Stimulated activated CD8-positive, alpha-beta memory T cell treated with anti-CD3 and anti-CD28 coated beads, Interleukin-4, amount 100 ng/mL, for 24 hours (primary cell): ENCODE measurements at places on chromosomes 16 and 17.
A peak's percentile ranks its signal among the peaks of the same experiment; 100 is the strongest.

DNA sequence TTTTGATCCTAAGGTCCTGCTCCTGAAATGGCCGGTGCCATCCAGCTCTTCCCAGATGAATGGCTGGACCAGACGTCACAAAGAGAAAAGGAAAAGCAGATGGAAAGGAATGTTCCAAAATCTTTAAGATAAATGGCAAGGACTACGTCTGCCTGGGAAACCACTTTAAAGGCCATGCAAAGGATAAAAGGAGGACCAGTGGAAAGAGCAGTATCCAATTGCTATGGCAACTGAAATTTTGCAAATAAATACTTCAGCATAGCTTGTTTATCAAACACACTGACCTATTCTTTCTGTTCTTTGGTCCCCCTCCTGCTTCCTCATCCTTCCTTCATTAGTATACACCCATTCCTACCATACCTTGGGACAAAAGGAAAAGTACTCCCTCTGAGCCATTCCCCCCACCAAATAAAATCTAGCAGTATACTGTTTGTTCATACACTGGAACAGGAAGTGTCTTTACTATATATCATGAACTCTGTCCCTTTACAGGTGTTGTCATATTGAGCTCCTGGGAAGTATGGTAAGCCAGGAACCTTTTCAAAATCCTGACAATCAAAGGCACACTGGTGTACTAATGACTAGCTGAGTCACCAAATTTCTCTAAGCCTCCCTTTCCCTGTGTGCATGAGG lies 37.2 kb upstream of the NUFIP2 start:
- DNase-seq: no peak

- no peak for DNase-seq
These were observed 23.8 kb downstream of the MINK1 start for GRCh38 chr17:4856937-4857314.

- peak; percentile 25 for DNase-seq
These were observed 16.6 kb upstream of the ERN1 start for GRCh38 chr17:64146418-64147109.

DNA sequence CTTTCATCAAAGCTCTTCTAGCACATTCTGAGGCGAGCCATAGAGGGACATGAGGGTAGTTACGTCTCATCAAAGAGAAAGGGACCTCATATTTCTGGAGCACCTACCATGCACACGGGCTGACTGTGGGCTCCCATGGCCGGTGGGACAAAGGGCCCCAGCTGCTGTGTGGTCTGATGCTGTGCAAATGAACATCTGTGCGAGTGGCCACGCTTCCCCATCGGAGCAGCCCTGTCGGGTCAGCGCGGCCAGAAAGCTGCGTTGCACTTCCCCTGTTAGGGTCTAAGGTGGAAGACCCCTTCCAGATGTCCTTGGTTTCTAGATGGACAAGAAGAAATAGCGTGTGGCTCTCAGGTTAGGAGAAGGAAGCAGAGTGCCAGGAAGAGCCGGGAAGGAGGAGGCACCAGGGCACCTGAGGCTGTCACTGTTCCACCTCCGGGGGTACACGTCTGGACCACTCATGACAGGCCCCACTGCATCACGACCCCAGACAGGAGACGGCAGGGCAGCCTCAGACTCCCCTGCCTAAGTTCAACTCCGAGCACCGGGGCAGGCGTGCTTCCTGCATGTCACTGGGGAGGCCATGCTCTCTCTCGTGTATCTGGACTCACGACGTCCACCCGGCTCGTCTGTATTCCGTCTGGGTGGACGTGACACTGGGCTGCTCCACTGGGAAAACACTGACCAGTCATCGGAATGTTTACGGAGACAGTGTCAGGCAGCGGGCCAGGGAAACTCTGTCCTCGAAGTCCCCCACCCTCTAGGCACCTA lies 8.5 kb upstream of the BAIAP2 start:
- no peak for DNase-seq

- DNase-seq: no peak
These were observed 406.3 kb downstream of the NPIPA8 start for GRCh38 chr16:17930280-17930679.

- DNase-seq: no peak
These were observed 49.6 kb downstream of the ABR start for GRCh38 chr17:1130191-1130590.

- DNase-seq: no peak
These were observed 67.8 kb upstream of the FA2H start for GRCh38 chr16:74842413-74842812.

DNA sequence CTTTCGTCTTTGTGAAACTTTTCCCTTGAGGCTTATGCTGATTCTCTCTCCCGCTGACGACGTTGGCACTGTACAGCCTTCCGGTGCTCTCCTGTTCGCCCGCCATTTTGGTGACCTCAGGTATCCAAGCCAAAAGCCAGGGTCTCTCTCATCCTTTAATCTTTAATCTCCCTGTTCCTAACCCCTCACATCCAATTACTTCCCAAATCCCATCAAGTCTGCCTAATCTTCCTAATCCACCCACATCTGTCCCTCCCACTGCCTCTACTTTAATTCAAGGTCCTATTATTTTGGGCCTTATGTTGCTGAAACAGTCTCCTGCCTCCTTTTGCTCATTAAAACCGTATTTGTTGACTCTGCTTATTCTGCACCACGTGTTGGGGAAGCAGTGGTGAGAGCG lies 7.3 kb downstream of the WRAP53 start:
- DNase-seq: no peak

GRCh38 chr17:5962371-5962770 lies 107.8 kb upstream of the WSCD1 start:
- DNase-seq: no peak

- no peak for DNase-seq
These were observed 2.7 kb downstream of the ZSCAN10 start for GRCh38 chr16:3096362-3096761.

GRCh38 chr17:50864747-50865059 lies 1.5 kb downstream of the TOB1 start:
- no peak for DNase-seq

DNA sequence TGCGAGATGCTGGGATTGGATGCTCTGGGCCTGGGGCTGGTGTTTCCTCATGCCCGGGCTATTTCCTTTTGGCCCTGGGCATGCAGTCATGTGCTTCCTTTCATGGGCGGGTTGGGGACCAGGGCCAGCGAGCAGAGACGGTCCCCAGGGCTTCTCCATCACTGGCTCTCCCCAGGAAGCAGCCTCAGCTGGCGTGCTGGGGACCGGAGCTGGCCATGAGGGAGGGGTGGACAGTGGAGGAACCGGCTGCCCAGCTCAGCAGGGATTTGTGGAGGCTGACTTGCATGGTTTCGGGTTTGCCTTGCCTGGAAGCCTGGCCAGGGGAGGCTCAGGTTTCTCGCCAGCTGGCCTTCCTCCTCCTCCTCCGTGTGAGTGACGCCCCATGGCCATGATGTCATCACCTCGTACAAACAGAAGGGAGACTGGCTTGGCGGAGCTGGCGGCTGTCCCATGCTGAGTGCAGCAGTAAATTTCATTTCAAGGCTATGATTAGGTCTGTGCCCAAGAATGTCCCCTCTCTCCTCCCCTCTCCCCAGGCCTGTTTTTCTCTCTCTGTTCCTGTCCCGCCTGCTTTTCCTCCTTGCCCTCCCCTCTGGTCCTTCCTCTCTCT lies 8.9 kb upstream of the TIMP2 start:
- no peak for DNase-seq

- DNase-seq: no peak
These were observed 42.0 kb downstream of the TBX21 start for GRCh38 chr17:47774987-47775580.

- peak; percentile 64 for DNase-seq
These were observed 118.0 kb upstream of the ZNF469 start for GRCh38 chr16:88264641-88265285.

DNA sequence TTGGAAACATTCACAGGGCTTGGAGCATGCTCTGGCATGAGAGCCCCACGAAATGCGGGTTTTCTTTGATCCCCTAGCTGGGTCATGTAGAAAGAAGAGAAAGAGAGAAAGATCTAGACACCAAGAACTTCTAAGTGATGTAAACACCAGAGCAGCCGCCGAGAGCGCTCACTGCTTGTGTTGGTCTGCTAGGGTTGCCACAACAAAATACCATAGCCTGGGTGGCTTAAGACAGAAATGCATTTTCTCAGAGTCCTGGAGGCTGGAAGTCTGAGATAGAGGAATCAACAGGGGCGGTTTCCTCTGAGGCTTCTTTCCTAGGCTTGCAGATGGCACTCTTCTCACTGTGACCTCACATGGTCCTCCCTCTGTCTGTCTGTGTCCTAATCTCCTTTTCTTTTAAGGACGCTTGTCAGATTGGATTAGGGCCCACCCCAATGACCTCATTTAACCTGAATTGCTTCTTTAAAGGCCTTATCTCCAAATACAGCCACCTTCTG lies 139.5 kb downstream of the CYLD start:
- DNase-seq: no peak

DNA sequence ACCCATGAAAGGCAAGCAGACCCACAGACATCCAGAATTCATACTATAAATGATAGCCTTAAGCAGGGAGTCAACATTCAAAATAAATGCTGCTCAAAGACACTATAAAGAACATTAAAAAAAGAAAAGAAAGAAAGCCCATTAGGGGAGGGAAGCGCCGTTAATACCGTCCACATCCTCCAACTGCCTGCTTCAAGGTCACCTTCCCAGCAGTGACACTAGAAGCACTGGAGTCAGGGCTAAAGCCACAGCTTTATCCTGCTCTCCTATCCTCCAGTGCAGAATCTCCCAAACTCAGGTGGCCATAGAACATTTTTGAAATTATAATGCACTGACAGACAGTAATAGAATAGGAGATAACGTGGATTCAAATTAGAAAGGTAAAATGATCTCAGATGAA lies 59.4 kb downstream of the TEX2 start:
- DNase-seq: no peak

DNA sequence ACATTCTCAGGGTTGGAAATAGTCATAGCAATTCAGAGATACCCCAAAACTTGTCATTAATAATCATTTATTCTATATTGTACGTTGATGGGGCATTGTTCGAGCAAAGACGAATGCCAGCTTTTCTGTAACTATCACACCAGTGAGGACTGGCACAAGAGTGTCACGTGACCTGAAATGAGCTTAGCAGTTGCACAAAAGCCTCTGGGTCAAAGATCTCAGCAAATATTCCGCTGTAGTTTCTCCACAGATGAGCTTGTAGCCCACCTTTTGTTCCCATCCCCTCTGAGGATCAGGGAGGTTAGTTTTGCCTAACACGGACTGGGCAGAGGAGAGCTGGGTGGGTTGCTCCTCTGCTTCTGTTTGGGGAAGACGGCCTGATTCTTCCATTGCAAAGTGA lies 18.2 kb downstream of the IRX3 start:
- no peak for DNase-seq

DNA sequence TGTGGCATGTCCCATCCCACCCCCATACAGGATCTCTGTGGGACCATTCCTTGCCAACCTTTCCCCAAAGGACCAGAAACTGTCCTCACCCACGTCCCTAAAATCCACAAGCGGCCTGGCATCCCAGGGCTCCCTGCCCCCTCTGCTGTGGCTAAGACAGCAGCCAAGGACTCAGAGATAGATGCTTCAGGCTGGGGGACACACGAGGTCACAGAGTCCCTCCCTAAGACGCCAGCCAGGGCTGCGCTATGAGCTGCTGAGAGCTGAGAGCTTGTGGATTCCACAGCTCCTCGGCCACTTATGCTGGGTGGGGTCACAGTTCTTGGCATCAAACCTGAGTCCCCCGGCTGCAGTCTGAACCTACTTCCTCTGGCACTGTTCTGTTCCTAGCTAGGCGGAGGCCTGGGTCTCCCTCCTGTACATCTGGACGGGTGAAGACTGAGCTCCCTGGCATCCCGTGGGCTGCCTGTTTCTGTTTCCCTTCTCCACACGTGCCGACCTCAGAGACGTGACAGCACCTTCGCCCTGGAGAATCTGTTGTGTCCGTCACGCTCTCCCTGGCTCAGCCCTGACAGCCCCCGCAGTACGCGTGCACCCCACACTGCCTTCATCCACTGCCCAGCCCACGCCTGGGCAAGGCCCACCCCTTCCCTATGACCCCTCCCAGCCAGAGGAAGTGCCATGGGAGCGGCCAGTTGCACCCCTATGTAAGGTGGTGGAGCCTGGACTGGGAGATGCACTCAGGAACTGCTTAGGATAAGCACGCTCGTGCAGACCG lies 61.2 kb downstream of the ENGASE start:
- no peak for DNase-seq

DNA sequence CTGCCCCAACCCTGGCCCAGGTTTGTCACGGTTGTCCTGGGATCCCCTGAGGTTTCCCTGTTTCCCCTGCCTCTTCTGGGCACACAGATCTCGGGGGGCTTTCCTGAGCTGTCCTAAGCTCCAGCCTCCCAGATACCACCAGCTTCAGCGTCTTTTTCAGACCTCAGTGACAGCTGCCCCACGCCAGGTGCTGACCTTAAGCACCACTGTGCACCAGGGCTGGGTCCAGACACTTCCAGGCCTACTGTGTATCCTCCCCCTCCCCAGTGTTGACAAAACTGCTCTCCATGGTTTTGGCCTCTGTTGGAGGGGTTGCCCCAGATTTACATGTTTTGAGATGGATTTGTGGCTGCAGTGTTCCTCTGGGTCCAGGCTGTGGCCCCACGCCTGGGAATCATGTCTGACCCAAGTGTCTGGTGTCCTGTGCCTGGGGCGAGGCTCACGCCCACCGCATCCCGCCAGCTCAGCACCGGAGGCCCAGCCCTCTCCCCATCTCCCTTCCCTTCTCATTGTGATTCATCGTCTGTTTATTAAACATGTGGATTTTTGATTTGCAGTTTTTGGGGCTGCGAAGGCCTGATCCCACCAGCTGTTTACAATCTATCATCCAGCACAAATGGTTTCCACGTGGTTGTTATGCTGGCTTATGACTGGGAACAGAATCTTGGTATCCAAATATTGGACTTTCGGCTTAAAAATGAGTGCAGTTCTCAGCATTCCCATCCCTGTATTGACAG lies 82.1 kb downstream of the METRNL start:
- no peak for DNase-seq

GRCh38 chr17:54494721-54495715 lies 405.6 kb upstream of the TOM1L1 start:
- DNase-seq: no peak

GRCh38 chr16:69234460-69234859 lies 47.5 kb downstream of the SNTB2 start:
- no peak for DNase-seq

DNA sequence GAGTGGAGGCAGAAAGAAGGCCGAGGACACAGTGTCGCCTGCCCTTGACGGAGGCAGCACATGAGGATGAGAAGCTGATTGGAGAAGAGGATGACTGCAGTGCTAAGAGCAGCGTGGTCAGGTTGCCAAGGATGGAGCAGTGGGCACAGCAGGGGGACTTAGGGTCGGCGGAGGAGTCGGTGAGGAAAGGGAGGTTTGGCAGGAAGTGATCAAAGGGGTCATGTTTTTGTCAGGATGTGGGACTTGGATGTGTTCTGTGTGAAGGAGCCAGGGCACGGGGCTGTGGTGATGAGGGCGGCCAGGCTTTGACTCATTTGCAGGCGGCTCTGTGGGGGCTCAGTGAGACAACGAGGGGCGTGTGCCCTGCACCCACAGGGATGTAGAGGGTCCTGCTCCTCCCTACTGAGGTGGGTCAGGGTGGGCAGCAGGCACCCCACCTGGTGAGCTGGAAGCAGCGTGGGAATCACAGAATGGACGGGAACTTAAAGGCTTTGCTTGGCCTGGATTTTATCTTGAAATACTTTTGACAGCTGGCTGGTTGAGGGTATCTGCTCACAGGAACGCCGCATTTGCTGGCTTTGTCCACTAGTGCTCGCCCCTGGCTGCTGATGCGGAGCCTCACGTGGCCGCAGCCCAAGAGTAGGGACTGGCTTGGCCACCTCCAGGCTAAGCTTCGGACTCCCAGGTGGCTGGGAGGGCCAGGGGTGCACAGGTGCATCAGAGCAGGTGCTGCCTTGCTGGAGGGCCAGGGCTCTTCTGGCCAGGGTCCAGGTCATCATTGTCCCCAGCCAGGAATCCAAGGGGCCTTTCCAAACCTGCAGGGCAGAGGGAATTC lies 6.0 kb downstream of the MPG start:
- no peak for DNase-seq

GRCh38 chr16:872436-873242 lies 72.1 kb upstream of the GNG13 start:
- DNase-seq: no peak
